ENCODE measurements at places on chromosomes 3 and 15.

DNA sequence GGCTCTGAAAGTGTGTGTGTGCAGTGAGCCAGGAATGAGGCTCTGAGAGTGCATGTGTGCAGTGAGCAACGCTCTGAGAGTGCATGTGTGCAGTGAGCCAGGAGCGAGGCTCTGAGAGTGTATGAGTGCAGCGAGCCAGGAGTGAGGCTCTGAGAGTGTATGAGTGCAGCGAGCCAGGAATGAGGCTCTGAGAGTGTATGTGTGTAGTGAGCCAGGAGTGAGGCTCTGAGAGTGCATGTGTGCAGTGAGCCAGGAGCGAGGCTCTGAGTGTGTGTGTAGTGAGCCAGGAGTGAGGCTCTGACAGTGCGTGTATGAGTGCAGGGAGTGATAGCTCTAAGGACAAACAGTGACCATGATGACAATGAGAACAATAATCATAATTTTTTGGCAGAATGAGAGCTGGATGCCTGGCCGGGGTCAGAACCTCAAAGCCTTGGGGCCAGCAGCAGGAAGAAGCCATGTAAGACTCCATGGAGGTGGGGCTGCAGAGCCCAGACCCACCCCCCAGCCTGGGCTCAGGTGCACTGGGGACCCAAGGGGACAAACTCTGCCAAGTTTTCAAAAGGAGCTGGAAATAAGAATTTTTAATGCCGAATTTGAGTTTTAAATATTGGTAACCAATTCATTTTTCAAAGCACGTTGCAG, 85.7 kb upstream of the PRR20G start:
- peak; percentile 14 for DNase-seq

- no peak for DNase-seq
Measured at GRCh38 chr3:129320261-129320660, 41.6 kb downstream of the HMCES start.

GRCh38 chr3:111589303-111590142, 5.6 kb downstream of the ZBED2 start:
- DNase-seq = no peak

- peak; percentile 96 for DNase-seq
Measured at GRCh38 chr15:75023181-75023871, at the start of gene PPCDC. TSS of gene PPCDC (plus strand) at chr15:75023590. CDS start at chr15:75028319, 4,729 bp downstream.

DNA sequence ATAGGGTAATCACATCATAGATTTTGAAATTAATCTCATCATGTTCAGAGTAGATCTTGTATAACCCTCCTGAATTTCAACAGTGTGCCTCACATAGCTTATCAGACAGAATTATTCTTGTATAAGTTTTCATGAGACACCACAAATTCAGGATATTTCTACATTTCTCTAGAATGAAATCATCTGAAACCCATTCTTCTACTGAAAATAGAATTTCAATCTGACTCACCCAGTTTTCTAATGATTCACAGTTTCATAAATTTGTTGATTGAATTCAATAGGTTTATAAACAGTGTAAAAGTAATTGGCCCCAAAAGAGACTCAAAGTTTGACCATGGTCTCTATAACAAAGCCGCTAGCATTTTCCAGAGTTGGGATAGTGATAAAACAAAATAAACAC, 1082.6 kb upstream of the EPHA6 start:
- no peak for DNase-seq

DNA sequence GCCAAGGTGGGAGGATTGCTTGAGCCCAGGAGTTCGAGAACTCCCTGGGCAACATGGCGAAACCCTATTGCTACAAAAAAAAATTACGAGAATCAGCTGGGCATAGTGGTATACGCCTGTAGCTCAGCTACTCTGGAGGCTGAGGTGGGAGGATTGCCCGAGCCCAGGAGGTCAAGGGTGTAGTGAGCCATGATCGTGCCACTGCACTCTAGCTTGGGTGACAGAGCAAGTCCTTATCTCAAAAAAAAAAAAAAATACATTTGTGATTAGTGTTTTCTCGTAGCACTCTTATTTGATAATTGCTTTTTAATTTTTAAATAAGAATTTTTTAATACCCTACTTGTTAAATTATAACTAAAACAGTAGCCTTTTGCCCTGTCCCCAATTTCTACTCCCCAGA, 18.4 kb downstream of the IREB2 start:
- no peak for DNase-seq

GRCh38 chr3:9142362-9142761, 107.1 kb downstream of the SRGAP3 start:
- DNase-seq = no peak

DNA sequence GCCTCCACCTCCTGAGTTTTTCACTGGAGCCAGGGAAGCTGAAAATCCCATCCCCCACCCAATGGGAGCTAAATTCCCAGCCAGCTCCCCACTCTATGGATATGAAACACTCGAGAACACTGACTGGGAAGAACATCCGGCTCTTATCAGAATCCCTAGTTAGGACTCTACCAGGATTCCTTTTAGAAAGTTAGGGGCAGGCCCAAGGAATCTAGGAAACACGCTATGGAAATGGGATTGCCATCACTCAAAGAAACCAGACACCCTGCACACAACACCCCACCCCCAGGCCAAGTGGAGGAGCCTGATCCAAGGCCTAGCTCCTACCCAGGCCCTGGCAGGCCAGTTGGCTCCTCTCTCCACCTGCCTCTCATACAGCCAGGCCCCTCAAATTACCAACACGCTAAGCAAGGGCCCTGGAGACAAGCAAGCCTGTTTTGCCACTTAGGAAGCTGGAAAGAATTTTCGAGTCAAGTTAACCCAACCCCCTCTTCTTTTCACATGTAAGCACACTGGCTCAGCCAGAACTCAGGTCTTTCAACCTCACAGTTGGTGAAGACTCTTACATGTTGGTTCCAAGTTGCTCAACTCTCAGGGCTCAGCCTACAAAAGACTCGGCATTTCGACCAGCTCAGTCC, 75.5 kb downstream of the RBPMS2 start:
- no peak for DNase-seq

DNA sequence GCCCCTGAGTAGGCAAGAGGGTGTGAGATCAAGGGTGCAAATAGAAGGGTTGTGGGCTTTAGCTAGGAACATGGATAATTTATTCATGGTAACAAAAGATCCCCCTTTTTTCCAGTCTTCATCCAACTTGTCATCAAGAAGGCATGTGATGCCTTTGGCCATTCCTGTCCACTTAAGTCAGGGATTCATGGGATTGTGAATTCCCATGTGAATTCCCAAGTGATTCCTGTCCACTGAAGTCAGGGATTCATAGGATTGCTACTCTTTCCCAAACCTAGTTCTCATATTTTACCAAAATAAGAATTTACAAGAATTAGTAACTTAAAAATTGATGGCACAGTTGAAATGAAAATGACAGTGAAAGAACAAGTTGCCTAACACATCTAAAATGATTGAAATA, 40.8 kb downstream of the HMG20A start:
- no peak for DNase-seq

DNA sequence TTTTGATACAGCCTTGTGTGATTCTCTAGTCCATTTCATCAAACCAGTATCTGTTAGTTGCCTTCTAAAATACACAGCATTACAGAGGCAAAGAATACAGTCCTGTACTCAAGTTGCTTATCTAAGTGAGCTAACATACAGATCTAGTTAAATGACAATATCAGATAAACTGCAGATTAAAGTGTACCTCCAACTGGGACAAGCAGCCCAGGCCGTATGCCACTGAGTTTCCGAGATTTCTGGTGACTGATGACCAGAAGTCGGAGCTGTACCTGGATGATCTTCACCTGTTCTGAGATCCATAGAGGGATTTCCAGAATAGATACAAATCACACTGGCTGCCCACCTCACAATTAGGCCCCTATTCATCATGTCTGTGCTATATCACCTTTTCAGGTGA, 6.3 kb upstream of the TRIM59 start:
- no peak for DNase-seq

DNA sequence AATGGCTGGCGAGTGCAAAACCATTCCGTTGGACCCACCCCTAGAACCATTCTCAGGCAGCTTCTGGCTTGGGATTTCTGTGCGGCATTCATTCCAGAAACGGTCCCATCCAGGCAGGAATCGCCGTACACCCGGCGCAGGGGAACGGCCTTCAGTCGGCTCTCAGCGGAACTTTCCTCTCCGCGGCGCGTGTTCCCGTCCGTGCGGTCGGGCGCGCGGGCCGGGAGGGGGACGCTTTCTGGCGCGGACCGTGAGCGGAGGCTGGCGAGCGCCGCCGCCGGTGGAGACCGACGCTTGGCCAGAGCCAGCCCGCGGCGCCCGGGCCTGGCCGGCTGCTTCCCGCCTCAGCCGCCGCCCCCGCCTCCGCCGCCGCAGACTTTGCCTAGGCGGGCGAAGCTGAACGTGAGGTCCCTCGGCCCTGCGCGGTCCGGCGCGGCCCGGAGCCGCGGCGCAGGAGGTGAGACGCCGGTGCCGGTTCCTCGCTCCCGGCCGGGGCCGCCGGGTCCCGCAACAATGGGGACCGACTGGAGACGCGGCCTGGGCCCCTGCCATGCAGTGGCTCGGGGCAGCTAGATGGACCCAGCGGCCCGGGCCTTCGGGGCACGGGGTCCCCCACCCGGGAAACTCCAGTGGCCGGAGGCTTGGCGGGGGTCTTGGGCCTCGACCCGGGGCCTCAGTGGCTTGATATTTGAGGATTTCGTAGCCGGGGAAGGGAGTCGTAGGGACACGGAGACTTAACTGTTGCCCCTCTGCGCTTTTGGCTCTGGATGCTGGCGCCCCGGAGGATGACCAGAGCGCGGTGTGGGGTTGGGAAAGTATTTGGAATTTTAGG, at the start of gene RAD54L2:
Gene RAD54L2 (plus strand): TSS at position 261 of the 832 bp plus-strand sequence. CDS start 51,702 bp downstream, outside the sequence.
- peak; percentile 66 for DNase-seq

GRCh38 chr15:40335938-40336743, 4.6 kb downstream of the CCDC9B start:
- no peak for DNase-seq

DNA sequence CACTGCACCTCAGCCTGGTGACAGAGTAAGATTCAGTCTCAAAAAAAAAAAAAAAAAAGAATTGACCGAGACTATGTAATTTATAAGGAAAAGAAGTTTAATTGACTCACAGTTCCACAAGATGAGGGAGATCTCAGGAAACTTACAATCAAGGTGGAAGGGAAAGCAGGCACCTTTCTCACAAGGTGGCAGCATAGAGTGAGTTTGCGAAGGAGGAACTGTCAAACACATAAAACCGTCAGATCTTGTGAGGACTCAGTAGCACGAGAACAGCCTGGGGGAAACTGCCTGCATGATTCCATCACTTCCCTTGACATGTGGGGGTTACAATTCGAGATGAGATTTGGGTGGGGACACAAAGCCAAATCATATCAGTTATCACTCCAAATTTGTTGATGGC, 380.9 kb downstream of the EDEM1 start:
- DNase-seq = no peak

DNA sequence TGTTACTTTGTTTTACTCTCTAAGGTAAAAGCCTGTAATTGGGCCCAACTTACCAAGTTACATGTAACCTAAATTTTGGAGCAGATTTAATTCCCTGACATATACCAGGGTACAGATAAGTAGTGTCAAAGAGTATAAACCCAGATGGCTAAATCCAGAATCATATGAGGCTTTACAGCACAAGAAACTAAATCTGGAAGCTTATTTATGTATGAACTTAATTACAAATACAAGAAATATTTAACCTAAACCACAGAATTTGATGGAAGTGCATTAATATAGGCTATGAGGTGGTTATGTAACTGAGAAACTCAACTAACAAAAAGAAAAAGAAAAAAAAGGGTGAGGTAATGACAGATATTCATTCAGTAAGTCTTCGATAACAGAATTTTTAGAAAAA, 930.2 kb upstream of the ALCAM start:
- no peak for DNase-seq

DNA sequence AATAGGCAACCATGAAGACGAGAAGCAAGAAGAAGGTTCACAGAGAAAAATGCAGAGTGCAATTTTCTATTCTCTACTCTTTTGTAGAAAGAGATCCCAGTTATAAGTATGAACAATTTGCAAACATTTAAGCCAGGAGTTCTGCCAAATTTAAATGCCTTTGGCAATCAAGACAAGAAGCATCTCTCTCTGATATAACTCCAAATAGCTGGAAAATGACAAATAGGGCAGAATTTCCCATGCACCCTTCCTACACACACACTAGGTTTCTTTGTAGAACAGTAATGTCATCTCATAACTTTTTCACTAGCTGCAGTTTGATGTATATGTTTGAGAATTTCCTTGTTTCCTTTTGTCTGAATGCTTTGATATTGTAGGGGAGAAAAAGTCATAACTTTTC, 333.5 kb upstream of the AZI2 start:
- DNase-seq = no peak

DNA sequence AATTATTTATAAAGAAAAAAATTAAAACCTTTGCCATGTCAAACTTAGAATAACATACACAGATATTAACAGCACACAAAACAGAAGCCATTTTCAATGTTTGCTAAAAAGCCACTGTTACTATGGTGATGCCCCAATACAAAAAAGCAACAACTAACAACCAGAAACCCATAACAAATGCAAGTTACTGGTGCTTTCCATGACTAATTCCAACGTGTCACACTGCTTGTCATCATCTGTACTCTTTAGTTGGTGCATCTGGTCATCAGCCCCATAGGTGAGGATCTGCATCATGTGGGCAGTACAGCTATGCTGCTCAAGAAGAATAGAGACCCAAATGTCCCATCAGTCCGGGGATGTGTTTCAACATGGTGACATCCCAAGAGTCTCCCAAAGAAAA, 52.8 kb downstream of the ATP8B4 start:
- DNase-seq = peak; percentile 31

- DNase-seq = no peak
Measured at GRCh38 chr3:122255757-122256439, 69.2 kb upstream of the CSTA start.

- no peak for DNase-seq
Measured at GRCh38 chr3:119627461-119627860, 29.8 kb downstream of the PLA1A start.

DNA sequence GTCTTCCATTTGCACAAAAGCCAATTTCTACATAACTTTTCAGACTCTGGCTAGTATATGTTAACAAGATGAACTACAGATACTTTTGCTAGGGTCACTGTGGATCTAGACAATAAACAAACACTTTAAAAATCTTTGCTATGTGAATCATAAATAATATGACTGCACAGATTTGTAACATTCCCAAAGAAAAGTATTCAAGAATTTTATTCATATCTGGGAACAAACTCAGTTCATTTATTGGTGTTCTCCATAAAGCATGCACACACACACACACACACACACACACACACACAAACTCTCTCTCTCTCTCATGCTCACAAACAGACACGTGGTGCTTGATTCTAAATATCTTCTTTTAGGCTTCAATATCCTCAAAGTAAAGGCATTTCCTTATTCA, 18.8 kb upstream of the THRB start:
- no peak for DNase-seq
